ENCODE measurements at places on chromosomes 7 and 10.

GRCh38 chr7:117041822-117042221, 88.5 kb downstream of the ST7 start:
- DNase-seq = no peak

DNA sequence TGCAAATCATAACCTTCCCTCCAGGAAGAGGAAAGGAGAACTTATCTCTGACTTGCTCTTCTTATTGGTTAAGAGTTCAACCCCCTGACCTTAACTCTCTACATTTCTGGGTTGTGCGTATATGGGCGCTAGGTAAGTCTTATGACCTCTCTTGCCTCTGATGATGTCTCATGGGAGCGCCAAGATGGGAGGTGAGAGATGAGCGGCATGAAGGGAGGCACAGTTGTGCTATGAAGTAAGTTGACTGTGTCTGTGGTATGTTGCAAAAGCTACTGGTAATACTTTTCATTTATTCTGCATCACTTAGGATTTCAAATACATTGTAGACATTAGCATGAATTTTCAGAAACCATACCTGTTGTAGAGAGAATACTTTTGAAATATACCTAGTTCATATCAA, 59.0 kb downstream of the EXOC6 start:
- DNase-seq = no peak

GRCh38 chr7:94510582-94511496, 1.2 kb downstream of the CASD1 start:
- DNase-seq = peak; percentile 52

GRCh38 chr7:32916006-32916405, 24.4 kb upstream of the KBTBD2 start:
- no peak for DNase-seq

- DNase-seq = no peak
These were observed 119.1 kb downstream of the CNOT4 start for GRCh38 chr7:135390829-135391228.

GRCh38 chr7:117715784-117716445, 157.3 kb downstream of the CTTNBP2 start:
- DNase-seq = peak; percentile 91

DNA sequence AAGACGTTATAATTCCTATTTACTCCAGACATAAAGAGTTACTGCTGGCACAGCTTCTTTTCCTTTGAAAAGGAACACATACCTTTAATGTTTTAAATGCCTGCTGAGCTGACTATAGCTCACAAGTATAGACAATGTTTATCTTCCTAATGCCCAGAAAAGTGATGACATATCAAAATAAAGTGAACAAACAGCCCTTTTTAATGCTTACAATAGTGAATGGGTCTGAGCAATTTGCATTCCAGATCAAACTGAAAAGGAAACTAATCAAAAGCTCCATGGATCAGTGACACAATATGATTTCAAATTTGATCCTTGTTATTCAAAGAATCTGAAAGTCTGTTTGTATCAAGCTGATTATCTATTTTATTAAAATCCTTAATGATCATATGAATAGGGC, 233.6 kb upstream of the SEMA3E start:
- DNase-seq = no peak

DNA sequence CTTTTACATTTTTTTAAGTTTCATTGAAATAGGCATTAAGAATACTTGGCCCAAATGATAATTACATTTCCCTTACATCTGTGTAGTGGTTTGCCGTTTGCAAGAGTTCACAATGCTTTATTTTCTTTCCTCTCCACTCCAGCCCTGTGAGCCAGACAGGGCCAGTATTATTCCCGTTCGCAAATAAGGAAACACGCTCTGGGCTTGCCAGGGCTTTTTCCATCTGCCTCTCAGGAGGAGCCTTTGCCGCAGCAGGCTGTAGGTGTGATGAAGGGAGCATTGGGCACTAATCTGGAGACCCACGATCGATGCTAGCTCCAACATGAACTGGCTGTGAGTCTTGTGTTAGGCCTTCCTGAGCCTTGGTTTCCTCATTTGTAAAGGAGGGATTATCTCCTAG, 154.4 kb downstream of the GALNT17 start:
- DNase-seq = peak; percentile 65

- no peak for DNase-seq
These were observed 66.4 kb downstream of the CDH23 start for GRCh38 chr10:71463111-71463510.

DNA sequence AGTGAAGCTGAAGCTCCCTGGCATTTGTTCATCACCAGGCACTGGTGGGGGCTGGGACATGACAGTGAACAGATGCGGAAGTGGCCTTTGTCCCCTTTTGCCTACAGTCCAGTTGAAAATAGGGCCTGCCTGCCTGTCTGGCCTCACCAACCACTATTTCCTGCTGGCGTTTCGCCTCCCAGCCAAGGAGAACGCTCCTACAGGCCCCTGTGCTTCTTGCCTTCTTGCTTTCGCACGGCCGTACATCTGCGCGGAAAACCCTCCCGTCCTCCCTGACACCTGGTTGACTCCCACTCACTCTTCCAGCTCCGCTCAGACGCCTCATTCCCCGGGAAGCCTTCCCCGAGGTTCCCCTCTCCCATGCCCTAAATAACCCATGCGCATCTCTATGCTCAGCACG, 317.3 kb downstream of the PRPF18 start:
- DNase-seq = no peak

- no peak for DNase-seq
These were observed 26.6 kb downstream of the ESYT2 start for GRCh38 chr7:158802535-158803366.

DNA sequence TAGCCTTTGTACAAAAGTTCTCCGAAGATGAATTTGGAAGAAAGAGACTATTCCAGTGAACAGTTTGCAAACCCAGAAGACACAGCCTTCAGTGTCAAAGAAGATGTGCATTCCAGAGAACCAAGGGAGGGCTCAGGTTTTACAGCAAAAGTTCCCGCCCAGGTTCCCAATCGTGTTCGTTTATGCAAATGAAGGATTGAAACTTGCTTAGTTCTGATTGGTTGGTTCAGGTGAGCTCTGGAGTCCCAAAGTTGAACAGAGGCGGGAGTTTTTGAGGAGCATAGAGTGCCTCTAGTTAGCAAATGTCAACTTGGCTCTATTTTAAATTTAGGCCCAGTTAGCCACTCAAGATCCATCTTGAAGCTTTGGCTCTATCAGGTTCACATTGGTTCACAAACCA, 51.3 kb downstream of the TMEM270 start:
- no peak for DNase-seq

DNA sequence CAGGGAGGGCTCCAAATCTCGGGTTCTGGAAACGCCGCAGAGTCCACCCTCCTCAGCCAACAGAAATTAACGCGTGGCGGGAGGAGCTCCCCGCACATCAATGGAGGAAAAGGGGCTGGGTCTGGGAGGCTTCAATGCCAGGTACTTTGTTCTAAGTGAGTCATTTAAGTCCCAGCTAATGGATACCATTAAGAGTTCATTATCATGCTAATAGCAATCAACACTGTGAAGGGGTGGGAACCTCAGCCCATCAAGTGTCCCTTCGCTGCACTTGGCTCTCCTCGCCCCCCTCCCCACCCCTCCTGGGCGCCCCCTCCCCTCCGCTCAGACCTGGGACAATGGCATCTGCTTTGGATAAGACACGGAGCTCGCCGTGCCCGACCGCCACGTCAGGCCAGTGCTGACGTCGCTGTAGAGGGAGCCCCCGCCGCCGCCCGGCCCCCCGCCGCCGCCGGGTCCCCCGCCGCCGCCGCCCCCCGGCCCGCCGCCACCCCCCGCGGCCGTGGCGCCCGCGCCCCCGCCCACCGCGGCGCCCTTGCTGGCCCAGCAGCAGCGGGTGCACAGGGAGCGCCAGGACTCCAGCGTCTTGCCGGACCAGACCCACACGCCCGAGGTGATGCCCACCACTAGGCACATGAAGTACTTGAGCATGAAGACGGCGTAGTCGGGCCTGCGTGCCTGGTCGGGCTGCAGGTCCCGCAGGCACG, 2.9 kb downstream of the FZD8 start:
- DNase-seq = no peak

GRCh38 chr7:11702938-11703337, 129.1 kb downstream of the THSD7A start:
- no peak for DNase-seq

GRCh38 chr10:4677296-4678021, 148.5 kb upstream of the AKR1E2 start:
- DNase-seq = no peak

GRCh38 chr7:13282377-13282980, 595.0 kb downstream of the ARL4A start:
- peak; percentile 66 for DNase-seq

GRCh38 chr7:116524221-116524608, 621 bp upstream of the CAV1 start:
- DNase-seq = no peak

DNA sequence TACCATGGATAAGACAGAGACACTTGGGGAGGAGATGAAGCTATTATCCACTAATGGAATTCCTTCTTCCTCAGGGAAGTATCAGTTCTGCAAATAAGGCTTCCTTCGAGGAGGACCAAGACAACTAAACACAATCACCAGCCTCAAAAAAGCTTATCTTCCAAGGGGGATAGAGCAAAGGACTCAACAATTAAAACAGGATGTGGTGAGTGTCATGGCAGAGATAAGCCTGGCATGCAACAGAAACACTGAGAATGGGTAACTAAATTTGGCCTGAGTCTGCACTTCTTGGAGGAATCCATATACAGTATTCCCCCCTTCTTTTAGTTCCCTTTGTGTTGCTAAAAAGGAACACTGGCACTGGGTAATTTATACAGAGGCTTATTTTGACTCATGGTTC, 1285.2 kb downstream of the GATA3 start:
- no peak for DNase-seq

DNA sequence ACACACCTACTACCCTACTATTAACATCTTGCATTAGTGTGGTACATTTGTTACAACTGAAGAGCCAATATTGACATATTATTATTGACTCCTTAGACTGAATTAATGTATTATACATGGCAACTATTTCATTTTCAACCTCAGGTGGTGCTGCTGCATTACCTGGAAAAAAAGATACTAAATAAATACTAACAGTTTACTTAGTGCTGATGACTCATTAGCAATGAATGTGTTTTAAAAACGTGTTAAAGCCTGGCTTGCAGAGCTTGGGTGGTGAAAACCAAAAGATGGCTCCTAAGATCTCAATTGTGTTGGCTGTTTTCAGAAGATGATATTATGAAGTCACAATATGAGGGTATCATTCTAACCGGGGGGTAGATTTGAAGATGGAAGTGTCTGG, 34.8 kb downstream of the CFAP43 start:
- DNase-seq = no peak

- no peak for DNase-seq
These were observed 92.4 kb downstream of the LRRN3 start for GRCh38 chr7:111183321-111183720.

Measured in spinal cord (tissue), 10 donors.